ENCODE measurements at places on chromosomes 2 and 18.

DNA sequence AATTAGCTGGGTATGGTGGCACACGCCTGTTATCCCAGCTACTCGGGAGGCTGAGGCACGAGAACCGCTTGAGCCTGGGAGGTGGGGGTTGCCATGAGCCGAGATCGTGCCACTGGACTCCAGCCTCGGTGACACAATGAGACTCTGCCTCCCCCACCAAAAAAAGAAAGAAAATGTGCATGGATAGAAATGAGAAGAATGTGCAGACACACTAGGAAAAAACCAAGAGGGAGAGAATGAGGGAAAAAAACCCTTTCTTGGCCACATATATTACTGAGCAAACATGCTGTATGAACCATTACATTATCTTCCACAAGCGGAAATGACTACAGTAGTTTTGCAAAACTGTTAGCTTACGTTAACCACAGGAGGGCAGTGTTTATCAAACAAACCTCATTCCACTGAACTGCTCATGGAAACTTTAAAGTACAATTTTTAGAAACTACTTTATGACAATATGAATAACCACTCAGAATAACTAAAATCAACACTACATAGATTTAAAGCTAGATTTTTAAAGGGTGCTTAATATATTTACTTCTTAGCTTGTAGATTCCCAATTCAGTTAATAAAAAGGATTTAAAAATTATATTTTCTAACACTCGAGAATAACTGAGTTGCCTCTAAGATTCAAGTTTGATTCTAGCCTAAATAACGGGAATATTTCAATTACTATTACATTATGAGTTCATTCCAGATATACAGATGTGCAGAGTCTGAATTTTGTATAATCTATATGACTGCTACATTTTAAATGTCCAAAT lies 26.4 kb downstream of the ASXL2 start:
- peak; percentile 56 for DNase-seq

- DNase-seq, result no peak
These were observed 19.8 kb downstream of the ABHD3 start for GRCh38 chr18:21684731-21685130.

DNA sequence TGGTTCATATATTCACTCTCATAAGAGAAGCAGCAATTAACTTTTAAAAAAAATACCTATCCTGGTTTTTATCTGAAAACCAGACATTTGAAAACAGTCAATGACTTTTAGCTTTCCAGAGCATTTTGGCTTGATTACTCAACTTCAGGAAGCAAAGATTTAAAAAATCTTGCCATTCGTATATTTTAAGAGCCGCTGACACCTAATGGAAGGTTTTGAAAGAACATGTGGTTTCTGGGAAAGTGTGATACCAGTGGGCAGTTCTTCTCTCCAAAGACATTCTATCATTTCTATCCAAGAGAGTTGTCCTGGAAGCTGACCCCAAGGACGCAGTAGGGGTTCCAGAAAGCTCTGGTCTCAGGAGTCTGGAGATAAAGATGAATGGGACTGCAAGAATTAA lies 234.7 kb downstream of the TTC32 start:
- no peak for DNase-seq

DNA sequence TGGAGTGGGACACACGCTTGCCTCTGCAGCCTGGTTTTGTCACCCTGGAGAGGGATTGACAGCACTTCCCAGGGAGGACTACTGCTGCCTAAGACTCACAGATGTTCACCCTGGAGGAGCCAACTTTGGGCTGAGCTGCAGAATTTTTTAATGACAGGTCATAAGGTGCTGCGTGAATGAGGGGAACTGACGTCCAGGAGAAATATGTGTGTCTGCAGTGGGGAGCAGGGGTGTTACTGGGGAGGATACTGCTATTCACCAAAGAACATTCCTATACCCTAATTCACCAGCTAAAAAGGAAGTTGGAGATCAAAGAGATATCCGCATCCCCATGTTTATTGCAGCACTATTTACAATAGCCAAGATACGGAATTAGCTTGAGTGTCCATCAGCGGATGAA lies 144.4 kb downstream of the MGAT5 start:
- no peak for DNase-seq

DNA sequence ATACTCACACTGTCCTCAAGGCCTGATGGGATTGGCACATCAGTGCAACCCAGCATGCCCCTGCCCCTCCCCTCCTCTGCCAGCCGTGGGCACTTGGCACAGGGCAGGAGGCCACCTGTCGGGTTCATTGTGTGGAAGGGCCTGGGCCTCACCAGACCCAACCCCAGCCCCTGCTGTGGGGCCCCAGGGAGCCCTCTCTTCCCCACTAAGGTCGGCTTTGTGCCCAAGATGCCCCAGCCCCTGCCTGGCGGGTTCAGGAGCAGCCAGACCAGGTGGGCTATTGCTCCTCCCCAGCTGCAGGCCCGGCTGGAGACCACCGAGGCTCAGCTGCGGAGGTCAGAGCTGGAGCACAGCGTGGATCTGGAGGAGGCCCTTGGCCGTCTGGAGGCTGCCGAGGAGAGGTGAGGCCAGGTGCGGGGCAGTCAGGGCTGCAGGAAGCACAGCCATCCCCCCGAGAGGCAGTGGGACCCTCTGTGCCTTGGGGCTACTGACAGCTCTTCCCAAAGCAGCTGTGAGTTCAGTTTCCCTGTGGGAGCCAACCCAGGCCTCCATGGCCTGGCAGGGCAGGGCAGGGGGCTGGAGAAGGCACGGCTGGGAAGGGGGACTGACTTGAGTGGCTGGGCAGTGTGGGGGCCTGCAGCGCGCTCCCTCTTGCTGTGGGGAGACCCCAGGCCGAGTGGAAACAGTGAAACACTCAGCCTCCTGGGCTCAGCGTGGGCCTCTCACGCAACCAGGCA lies 16.3 kb downstream of the CROCC2 start:
- DNase-seq, result no peak

DNA sequence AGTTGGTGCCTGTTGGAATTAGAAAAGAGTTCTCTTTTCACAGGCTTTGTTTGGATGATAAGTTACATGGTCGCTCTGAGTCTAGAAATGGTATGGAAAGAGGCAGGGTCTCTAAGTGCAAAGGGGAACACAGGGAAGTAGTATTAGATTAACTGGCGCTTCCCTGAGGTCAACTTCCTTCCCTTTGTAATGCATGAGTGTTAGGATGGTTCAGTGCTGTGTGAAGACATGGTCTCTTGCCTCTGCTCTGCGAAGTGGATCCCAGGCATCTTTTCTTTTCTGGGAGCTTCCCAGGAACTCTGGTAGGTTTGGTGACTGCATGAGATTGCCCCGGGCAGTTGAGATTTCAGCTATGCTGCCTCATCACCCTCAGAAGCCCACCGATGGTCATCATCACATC lies 170.3 kb downstream of the MIB1 start:
- no peak for DNase-seq

GRCh38 chr18:13178976-13179375 lies 39.6 kb upstream of the LDLRAD4 start:
- no peak for DNase-seq

DNA sequence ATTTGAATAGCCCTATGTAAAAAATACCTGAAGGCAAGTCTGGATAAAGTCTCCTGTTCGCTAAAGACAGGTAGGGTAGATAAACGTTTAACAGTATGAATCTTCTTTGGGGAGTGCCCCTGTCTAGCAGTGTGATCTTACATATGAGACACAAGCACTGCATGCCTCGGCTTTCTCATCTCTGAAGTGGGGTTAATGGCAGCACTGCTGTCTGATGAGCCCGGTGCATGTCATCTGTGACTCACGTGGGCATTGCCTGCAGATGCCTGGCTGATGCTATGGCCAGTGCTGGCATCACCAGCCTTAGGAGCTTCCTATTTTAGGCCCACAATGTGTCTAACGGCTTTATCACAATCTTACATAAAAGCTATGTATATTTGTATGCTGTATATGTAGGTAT lies 50.1 kb downstream of the GALR1 start:
- DNase-seq, result no peak

DNA sequence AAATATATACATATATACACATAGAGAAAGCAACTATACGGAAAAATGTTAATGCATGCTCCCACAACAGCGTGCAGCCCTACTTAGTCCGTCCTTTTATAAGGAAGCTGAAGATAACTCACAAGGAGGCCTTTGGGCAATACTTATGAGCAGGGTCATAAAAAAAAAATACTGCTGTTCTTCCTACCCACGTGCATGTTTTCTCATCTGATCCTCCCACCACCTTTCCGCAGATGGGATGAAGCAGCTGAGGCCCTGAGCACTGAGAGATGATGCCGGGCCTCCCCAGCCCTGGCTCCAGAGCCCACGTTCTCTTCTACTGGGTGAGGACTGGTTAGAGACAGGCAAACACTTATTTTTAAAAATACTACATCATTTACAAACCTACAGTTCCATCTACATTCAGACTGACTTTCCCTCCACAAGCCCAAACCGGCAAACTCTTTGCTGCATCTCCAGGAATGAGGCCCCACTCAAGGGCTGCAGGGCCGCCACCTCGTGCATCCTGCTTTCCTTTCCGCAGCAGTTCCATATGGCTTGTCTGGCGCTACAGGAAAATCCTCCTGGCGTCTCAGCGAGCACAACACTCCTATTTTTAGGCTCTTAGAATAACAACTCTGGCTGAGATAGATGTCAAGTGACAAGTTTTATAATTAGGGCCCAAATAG lies 41.6 kb downstream of the TBC1D8 start:
- DNase-seq, result no peak

GRCh38 chr2:66212749-66213148 lies 222.2 kb upstream of the MEIS1 start:
- DNase-seq, result no peak

- no peak for DNase-seq
These were observed 67.7 kb downstream of the PDCL3 start for GRCh38 chr2:100630473-100630977.

- no peak for DNase-seq
These were observed 2016.1 kb upstream of the PIK3C3 start for GRCh38 chr18:39938676-39939608.

DNA sequence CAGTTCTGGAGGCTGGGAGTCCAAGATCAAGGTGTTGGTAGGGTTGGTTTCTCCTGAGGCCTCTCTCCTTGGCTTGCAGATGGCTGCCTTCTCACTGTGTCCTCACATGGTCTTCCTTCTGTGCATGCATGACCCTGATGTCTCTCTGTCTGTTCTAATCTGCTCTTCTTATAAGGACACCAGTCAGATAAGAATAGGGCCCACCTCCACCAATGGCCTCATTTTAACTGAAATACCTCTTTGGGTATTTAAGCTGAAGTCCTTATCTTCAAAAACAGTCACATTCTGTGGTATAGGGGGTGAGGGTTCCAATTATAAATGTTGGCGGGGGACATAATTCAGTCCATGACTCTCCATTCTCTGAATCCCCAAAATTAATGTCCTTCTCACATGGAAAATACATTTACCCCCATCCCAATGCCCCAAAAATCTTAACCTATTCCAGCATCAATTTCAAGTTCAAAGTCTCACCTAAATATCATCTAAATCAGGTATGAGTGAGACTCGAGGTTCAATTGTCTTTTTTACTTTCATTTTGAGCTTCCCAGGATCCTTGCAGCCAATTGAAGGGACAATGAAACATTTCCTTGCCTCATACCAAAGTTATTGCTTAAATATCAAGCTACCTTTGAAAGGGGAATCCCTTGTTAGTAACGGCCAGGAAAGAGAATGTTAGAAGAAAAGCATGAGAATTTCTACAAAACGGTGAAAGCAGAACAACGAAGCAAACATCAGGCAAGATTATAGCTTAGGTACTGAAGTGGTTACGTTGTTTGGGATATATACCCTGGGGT lies 20.6 kb upstream of the CNOT11 start:
- no peak for DNase-seq

DNA sequence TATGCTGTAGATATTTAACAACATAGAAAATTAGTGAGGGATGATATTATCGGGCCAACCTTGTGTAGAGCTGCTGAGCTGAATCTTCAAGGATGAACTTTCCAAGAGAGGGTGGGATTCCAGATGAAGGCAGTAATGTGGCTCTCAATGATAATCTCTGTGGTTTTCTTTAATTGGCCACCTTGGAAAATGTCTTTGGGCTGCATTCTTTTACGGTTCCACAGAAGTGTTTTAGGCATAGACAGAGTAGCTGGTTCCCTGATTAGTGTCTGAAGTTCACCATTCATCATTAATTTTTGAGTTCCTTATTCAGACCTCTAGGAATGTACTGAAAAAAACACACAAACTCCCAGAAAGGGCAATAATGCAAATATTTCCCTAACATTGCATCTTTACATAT lies 1566.9 kb upstream of the PIK3C3 start:
- no peak for DNase-seq

DNA sequence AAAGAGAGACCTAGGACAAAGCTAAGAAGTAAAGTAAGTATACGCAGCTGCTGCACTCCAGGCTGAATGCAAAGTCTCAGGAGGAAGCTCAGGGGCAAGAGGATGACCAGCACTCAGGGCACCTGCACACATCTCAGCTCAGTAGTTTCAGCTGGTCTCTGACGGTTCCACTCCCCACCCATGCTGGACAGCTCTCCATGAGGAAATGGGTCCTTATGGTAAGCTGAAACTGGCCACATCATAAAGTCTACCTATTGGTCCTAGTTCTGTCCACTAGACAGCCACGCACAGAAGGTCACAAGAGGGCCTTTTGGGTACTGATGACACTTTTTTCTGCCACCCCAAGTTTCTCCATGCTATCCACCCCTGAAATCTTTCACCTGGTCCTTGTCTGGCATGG lies 215.3 kb downstream of the TTC32 start:
- DNase-seq, result no peak
